ENCODE measurements at places on chromosomes 6 and 20.

DNA sequence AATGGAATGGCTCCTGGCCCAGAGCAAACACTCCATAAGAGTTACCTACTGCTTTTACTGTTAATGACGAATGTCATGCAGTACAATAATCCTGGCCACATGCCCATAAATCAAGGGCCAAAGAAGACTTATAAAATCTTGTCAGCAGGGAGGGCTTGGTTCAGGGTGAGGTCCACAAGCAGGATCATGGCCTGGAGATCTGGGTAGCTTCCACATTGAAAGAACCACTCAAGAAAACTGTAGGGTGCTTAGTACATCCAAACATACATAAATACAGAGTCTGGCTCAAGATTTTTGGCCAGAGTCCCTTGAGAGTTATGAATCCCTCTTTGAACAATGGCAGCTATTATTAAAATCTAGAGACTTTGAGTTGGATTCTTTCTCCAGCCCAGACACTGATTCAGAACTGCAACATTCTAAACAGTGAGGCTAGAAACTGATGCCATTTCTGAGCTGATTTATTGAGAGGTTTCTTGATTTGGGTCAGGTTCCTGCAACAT, 188.7 kb downstream of the CDC5L start:
- no peak for DNase-seq

DNA sequence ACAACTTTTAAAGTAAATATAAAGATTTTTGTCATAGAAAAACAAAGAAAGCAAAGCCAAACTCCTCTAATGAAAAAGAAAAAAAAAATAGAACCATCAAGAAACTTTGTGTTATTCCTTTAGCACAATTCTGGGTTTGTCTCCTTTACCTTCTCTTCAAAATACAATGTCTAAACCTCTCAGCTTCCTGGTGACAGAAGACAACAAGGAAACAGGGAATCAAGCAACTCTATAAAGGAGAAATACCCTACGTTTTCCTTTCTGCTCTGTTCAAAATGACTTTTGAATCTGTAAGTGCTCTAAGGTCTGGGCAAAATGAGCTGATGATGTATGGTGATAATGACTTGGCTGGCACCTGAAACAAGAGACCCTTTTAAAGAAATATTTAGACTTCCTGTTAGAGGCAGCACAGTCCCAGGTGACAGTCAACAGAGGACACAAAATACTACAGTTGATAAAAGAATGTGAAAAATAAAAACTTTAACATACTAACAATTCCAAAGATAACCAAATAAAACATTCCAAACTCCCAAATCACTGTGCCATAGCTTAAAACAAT, 101.4 kb downstream of the PRDM1 start:
- DNase-seq: no peak

GRCh38 chr6:33744895-33745546, 1.7 kb downstream of the IP6K3 start:
- DNase-seq: no peak

DNA sequence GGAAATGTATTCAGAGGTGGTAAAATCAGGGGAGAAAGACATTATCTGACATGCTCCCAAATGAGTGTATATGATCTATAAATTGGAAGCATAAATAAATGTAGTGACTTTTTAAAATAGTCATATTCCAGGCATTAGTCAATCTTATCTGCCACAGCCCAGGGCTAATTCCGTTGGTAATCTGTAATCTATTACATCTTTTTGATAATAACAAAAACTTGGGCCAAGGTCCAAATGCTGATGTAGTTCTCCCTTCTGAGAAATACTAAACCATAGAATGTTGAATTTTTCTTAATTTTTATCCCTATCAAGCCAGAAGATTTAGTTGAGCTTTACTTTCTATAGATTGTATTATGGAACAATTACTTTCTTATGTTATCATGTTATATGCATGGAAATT, 1279.8 kb downstream of the EPHA7 start:
- no peak for DNase-seq

DNA sequence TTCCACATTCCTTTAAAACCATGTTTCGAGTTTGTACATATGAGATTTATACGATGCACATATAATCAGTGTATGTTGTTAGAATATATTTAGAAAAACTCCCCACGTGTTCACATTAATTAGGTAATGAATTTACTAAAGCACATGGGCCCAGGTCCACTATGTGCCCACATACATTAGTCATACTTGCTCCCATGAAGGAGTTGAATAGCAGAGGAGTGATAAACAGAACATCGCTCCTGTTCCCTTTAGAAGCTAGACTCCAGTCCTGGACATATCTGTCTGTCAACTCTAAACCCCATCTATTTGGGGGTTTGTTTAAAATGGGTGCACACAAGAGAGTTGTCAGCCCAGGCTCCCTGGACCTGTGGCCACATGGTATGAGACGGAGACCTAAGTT, 108.1 kb upstream of the TIAM2 start:
- DNase-seq: no peak

DNA sequence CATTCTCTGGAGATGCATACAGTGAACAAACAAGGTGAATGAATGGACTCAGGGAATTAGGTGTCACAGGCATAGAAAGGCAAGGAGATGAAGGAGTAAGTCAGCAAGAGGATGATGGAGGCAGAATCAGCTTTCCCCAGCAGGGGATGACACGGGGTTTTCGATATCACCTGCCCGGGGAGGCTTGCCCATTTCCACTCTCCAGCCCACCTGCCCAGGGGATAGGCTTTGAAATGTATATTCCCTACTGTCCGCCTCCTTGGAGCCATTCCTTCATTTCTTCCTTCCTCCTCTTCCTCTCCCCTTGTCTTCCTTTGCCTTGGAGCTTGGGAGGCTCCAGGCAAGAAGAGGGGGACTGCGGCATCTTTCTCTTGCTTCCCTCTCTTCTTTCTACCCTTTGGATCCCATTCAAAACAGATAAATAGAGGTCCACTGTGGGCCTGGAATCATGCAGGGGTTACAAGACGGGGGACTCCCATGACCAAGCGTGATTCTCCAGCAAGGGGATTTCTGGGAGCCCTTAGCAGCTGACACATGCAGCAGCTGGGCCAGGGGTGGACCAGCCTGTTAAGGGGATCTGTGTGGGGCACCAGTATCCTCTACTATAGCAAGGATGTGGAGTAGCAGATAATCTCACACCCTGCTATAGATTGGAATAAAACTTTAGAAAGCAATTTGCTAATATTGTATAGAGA, 23.5 kb upstream of the RNF24 start:
- DNase-seq: no peak

DNA sequence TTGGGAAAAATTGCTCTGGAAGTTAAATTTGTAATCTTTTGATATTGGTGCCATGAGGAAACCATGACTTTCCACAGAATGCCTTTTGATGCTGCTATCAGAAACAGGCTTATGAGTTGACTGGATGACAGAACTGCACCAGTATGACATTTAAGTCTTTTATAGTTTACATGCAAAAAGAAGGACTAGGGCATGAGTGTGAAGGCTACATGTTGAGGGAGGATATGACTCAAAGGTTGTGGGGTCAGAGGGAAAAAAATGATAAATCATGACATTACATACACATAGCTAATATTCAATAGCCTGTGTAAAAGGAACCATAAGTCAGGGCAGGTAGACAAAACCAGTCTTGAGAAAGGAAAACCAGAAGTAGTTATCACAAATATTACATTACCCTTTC, 182.2 kb downstream of the COL12A1 start:
- no peak for DNase-seq

Data from cortex of kidney (tissue), 1 donor.